ENCODE measurements at places on chromosomes 11 and 22.

GRCh38 chr11:115330684-115331482 is 173.3 kb downstream of the CADM1 start:
- DNase-seq, result no peak

DNA sequence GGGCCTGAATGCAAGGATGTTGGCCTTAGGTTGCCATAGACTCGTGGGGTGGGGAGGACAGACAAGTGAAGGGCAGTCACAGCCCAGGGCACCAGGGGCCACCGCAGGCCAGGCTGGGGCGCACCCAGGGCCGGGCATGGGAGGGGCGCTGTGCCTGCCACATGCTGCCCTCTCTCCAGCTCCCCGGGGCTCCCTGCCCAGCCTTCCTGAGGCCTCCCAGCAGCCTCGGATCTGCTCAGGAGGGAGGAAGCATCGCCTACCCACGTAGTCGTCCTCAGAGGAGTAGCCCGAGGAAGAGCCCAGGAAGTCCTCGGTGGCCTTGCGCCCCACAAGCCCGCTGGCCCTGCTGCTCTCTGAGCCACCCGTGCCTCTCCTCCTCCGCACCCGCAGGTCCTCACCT is 5.2 kb downstream of the SUN2 start:
- DNase-seq, result no peak

- no peak for DNase-seq
These were observed 886 bp downstream of the PITPNM1 start for GRCh38 chr11:67504005-67504949.

- no peak for DNase-seq
These were observed 654.2 kb downstream of the NELL1 start for GRCh38 chr11:21323617-21324016.

DNA sequence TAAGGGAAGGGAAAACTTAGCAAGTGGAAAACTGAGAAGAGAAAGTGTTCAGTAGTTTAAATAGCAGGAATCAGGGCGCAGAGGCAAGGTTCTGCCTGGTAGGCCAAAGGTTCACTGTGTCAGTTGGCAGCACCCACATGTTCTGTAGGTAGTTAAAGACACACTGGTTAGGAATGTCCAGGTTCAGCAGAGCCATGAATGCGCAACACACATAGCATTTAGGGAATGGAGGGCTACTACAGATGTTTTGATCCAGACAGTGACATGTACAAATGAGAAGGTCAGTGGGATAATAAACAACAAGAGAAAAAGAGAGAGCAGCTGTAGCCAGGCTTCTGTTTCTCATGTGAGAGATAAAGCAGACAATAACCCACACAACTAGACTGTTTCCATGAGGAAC is 56.2 kb upstream of the ARHGAP42 start:
- no peak for DNase-seq

GRCh38 chr11:57761301-57762234 is at the start of gene CTNND1:
Gene CTNND1, plus strand, starts transcription at chr11:57761802. Its CDS starts 29,677 bp downstream, at chr11:57791479.
- DNase-seq, result peak; percentile 78

- no peak for DNase-seq
These were observed 145.5 kb upstream of the BLID start for GRCh38 chr11:122261546-122261945.

DNA sequence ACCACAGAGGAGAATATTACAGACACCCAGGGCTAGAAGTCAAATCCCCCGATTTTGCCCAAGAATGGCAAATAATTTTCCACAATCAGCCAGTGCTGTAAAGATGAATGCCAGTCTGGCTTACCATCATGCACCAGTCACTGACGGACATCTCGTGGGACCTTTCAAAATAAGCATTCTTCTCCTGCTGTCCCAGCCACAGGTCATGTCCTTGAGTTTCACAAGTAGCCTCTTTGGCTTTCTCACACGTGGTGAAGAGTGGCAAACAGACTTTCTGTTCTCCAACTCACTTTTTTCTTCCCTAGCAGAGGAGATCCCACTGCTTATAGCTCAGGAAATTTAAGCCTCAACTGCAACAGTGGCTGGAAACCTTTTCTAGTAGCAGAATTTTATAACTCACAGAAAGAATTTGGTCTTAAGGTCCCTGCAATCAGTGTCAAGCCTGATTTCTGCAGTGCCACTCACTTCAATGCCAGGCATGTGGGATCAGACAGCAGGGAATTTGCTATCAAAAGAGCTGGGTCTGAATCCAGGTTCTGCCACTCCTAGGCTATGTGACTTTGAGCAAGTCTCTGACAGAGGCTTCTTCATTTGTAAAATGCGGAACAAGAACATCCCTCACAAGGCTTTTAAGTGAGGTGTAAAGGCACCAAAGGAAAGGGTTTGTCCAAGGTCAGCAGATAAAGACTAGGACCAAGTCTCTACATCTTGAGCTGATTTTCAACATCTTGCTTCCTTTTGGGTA is 3.6 kb downstream of the PIK3IP1 start:
- no peak for DNase-seq
